ENCODE measurements at places on chromosomes 11 and 22. TPM values are rescaled to one million over a fixed set of nuclear protein-coding genes. Genes with fewer than 3 reads are reported as not detected.

DNA sequence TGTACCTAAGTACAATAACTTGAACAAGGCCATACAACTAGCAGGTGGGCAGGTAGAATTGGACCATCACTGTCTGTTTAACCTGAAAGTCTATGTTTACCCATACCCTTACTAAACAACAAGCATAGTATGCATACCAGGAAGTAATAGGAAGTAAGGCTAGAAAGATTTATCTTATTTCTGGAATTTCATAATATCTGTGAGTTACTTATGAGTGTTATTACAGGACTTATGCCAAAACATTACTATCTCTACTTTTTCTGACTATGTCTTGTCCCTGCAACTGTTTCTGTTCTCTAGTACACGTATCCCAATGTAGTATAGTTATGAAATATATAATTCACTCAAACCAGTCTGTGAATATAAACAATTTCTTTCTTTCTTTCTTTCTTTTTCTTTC is 1400.8 kb upstream of the TENM4 start:
- DNase-seq = no peak

GRCh38 chr11:17707830-17708229 is 11.5 kb upstream of the MYOD1 start:
- no peak for DNase-seq

The THYN1 gene
- total RNA-seq = 17.8 TPM

The UEVLD gene
- total RNA-seq = 8.8 TPM

DNA sequence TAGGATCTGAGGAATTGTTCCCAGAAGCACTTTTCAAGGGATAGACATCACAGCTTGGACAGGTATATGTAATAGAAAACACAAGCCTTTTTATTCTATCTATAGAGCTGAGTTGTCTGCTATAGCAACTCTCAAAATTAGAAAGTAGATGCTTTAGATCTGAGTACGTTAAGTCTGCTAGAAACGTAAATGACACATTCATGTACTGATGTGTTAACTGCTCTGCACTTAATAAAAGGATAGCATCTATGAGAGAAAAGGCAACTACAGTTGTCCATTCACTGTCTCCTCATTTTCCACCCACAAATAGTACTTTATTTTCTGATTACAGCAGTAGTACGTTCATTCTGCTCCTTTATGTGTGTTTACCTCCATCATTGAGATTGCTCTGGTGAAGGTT is 6.0 kb upstream of the STT3A start:
- no peak for DNase-seq
